ENCODE measurements at places on chromosomes 6 and 20.

- DNase-seq: no peak
These were observed 1065.8 kb upstream of the EYS start for GRCh38 chr6:66772800-66773199.

GRCh38 chr20:24491041-24491756 is 21.8 kb downstream of the SYNDIG1 start:
- DNase-seq: no peak

- no peak for DNase-seq
These were observed 282.7 kb downstream of the HAO1 start for GRCh38 chr20:7657569-7657968.

GRCh38 chr20:3889489-3890397 is 556 bp downstream of the PANK2 start:
- peak; percentile 80 for DNase-seq

- DNase-seq: peak; percentile 74
These were observed 2.5 kb upstream of the FKBP5 start for GRCh38 chr6:35691027-35691824.

DNA sequence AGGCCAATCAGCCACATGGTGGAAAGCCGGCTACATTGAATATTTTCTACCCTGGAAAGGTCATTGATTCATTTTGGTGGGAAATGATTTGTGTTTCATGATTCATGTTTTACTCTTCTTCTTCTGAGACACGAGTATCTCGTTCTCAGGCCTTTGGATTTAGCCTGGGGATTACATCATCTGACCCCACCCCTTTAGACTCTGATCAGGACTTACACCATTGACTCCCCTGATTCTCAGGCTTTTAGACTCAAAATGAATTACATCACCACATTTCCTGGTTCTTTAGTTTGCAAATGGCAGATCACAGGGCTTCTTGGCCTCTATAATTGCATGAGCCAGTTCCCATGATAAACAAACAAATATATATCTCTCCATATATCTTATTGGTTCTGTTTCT is 228.8 kb downstream of the ADGRG6 start:
- no peak for DNase-seq

DNA sequence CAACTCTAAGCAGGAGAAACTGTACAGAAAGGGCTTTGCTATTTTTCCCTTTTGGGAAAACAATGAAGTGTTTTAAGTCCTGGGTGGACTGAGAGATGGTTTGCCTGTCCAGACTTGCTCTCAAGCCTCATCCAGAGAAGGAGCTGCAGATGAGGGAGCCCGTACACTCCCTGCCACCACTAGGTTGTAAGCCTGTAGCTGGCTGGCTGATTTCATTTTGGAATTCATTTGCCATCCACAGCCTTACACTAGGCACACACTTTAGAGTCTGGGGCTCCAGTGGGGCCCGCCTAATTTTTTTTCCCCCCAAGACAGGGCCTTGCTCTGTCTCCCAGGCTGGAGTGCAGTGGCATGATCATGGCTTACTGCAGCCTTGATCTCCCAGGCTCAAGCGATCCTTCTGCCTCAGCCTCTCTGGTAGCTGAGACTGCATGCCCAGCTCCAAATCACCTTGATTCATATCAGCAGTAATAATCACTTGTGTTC is 28.4 kb downstream of the POFUT1 start:
- DNase-seq: no peak

DNA sequence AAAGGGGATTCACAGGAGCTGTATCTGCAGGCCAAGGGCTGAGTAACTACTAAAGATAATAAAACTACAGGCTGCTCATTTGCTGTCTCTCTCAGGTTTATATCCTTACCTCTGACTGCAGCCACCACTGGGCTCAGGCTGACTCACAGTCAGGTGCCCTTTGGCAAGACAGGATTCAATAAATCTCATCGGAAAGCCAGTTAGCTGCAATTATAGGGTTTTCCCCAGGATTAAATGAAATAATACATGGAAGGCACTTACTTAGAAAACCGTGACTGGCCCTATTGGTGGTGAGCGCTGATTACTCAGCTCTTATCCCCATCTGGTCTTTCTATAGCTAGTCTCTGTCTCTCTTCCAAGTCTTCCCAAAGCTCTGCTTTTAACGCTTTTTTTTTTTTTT is 26.4 kb downstream of the RMND1 start:
- DNase-seq: no peak

DNA sequence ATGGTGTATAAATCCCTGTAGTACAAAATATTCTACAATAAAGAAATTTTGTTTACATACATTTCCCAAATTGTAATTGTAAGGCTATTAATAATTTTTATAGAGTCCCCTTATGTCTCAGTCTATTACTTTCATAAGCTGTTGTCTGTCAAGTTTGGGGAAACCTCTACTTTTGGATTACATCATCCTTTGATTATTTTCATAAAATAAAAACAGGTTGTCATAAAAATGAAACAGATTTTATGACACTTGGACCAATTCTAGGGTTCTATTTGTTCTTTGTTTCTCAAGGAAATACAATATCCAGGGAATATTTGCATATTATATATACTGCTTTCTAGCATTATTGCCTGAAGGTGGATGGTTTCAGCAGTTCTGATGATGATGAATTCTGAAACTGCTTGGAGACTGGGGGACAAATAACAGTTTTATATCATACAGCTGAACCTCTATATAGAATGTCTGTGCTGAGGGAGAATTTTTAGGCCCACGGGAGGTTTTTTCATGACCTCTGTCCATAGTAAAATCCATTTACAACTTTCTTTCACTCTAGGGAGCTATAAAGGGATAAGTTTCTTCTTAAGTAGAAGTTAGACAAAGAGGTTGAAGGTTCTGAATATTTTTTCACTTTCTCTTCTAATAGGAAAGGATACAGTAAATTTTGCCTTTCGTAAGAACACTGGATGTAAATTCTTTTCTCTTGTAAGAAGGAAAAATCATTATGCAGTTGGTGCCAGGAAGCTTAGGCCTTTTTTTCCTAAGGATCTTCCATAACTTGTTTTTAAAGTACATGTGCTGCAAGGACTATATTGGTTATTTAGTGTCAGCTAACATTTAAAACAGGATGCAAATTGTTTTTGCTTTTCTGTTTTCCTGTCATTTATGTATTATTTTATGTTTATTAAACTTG is 58.0 kb downstream of the CD2AP start:
- no peak for DNase-seq

DNA sequence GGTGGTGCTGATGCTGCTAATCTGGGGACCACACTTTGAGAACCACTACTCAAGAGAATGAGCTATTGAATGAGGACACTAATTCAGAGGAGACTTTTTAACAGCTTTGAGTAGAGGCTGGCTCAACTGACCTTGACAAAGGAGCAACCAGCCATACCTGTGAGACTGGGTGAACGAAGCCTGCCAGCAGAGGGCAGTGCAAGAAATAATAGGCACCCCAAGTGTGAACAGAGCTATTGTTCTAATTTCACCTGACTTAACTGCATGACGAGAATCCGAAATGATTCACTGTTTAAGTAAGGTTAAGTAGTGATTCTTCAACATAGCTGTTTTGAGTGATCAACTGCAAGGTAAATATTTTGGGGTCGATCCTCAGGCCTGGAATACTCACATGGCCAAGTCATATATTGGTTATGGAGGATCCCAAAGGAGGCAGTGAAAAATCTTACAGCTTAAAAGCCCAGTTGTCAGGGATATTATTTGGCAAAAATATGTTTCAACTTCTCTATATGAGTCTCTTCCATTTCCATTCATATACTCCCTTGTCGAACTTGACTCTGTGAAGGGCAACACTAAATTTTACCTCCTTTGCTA is 550.5 kb upstream of the MARCKS start:
- peak; percentile 44 for DNase-seq

- DNase-seq: peak; percentile 75
These were observed 61.4 kb downstream of the PDSS2 start for GRCh38 chr6:107398001-107398400.

- no peak for DNase-seq
These were observed 131.6 kb downstream of the KIF6 start for GRCh38 chr6:39593646-39594045.

DNA sequence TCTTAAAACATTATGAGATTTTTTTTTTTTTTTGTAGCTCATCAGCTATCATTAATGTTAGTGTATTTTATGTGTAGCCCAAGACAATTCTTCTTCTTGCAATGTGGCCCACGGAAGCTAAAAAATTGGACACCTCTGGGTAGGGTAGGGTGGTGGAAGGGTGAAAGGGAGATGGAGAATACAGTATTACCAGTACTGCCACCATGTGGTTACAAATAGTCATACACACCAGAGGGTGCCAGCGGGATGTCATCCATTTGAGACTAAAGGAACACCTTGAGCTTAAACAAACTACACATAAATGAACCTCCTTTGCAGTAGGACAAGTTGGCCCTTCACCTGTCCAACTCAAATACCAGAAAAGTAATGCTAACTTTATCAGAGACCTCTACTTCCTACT is 601.9 kb downstream of the HTR1B start:
- DNase-seq: peak; percentile 35

DNA sequence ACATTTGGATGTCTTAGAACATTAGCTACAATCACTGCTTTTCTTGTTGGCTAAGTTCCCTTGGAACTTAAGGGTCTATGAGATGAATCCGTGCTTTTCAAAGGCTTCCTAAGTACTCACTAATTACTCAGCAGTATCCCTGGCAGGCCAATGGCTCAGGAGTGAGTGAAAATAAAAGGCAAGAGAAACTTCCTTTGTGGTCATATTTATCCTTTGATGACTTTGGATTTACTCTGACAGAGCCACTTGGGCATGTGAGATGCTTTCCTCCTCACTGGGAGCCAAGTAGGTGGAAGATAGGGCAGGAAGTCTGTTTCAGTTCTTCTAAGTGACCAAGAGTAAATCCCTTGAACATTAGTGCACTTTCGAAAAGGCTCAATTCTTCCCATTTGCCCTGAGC is 224.3 kb upstream of the FOXA2 start:
- DNase-seq: no peak

DNA sequence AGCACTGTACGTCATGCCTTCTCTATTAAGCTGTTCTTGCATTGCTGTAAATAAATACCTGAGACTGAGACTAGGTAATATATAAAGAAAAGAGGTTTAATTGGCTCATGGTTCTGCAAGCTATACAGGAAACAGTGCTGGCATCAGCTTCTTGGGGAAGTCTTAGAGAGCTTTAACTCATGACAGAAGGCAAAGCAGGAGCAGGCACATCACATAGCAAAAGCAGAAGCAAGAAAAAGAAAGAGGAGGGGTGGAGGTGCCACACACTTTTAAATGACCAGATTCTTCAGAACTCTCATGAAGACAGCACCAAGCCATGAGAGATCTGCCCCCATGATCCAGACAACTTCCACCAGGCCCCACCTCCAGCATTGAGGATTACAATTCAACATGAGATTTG is 30.1 kb downstream of the CYB5R4 start:
- no peak for DNase-seq

DNA sequence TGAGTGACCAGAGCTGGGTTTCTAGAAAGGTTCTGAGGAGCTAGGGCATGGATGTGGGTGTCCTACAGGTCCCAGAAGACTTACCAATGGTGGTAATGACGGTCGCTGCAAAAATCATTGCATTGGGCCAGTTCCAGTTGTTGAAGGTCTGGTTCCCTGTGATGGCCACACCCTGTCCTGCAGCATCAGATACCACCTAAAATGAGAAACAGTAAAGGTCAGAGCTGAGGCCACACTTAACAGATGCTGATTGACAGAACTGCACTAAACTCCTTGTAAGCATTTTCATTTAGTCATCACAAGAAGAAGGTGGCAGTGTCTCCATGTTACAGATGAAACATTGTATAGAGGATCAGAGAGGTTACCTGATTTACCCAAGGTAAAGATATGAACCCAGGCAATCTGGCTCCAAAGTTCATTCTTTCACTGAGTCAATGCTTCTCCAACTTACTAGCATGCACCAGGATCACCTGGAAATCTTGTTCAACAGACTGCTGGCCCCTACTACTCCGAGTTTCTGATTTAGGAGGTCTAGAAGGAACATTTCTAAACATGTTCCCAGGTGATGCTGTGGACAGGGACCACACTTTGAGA is 33.4 kb downstream of the KCNK5 start:
- DNase-seq: no peak

DNA sequence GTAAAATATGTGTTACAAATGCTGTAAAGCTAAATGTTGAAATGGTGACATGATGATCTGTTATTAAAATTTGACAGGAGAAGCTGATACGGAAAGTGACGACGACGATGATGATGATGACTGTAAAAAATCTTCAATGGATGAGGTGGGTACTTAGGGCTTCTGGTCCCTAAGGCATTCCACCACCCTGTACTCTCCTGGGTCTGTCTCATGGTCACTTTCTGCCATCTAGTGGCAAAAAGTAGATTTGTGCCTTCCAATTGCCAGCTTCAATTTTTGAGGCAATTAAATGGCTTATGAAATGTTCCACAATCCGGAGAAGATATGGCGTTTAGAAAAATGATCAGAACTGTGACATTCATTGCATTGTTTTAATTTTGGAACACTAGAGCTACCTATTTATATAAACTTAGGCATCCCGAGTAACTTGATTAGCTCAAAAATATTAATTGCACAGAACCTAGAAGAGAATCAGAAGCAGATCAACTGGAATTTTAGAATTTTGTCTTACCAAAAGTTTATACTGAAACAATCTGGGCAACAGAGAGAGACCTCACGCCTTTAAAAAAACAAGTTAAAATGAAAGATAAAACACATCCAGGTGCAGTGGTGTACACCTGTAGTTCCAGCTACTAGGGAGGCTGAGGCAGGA is 346.5 kb upstream of the PLCB4 start:
- peak; percentile 85 for DNase-seq

DNA sequence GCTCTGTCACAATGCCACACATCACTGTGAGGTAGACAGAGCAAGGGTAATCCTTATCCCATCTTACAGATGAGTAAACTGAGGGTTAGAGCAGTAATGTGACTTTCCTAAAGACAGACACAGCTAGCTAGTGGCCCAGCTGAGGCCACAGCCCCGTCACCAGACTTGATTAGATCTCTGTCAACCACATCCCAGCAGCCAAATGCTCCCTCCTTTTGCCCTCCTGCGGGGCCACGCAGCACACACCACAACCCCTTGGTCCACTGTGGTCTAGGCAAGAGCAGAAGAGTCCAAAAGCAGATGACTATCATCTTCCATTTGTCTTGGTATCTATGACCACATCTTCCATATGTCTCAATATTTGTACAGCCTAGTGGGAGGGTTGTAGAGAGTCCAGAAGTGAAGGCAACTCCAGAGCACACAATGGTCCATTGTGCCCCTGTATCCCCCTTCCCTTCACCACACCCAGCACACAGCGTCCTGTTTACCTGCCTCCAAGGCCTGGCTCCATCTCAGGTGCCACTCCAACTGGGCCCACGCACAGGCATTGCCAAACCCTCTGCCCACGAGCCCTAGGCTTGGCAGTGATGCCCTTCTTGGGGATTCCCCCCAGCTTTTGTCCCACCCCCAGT is 47.1 kb upstream of the FOXP4 start:
- DNase-seq: peak; percentile 79

GRCh38 chr6:100459592-100460184 is 5.0 kb downstream of the SIM1 start:
- no peak for DNase-seq
